ENCODE measurements at places on chromosomes 2 and 18. TPM values are rescaled to one million over a fixed set of nuclear protein-coding genes. Genes with fewer than 3 reads are reported as not detected.
A peak's percentile ranks its signal among the peaks of the same experiment; 100 is the strongest.

The SEC11C gene
- 103 TPM for total RNA-seq

The CRYBA2 gene
- total RNA-seq: not detected

The LYG2 gene
- total RNA-seq: not detected

The PLEK gene
- total RNA-seq: 25.9 TPM

The ZNF516 gene
- 45.4 TPM for total RNA-seq

- no peak for DNase-seq
Measured at GRCh38 chr2:170887496-170887895, 41.6 kb upstream of the GORASP2 start.

- no peak for DNase-seq
Measured at GRCh38 chr18:11820697-11821096, 30.5 kb upstream of the CHMP1B start.

- peak; percentile 1 for DNase-seq
Measured at GRCh38 chr18:28735731-28736130, 558.8 kb upstream of the CDH2 start.

DNA sequence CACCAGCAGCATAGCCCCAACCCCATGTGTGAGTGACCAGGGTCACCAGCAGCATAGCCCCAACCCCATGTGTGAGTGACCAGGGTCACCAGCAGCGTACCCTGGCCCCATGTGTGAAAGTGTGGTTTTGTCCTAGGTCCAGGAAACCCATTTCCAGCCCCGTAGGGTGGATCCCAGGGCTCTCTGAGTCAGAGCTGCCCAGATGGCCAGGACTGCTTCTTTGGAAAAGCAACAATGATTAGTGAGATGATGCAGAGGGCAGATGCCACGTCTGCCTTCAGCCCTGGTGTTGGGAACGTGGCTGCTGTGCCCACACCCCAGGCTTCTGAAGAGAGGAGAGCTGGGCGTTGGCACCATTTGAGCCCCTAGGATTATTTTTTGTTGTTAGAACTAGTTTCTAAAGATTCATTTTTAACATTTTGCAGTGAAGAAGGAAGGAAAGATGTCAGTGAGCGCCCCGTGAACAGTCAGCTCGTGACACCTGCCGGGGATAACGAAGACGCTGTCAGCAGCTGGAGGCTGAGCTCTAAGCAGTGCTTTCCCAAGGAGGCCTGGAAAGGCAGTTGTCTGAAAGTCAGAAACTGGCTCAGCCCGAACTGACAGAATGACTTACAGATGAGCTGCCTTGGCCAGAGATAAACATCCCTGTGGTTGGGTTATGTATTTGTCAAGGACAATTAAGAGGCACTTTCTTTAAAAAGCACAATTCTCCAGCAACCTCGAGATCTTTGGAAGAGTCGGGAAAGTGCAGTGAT lies 32.1 kb upstream of the KCNG2 start:
- no peak for DNase-seq

GRCh38 chr2:235053651-235054050 lies 101.8 kb downstream of the SH3BP4 start:
- no peak for DNase-seq

DNA sequence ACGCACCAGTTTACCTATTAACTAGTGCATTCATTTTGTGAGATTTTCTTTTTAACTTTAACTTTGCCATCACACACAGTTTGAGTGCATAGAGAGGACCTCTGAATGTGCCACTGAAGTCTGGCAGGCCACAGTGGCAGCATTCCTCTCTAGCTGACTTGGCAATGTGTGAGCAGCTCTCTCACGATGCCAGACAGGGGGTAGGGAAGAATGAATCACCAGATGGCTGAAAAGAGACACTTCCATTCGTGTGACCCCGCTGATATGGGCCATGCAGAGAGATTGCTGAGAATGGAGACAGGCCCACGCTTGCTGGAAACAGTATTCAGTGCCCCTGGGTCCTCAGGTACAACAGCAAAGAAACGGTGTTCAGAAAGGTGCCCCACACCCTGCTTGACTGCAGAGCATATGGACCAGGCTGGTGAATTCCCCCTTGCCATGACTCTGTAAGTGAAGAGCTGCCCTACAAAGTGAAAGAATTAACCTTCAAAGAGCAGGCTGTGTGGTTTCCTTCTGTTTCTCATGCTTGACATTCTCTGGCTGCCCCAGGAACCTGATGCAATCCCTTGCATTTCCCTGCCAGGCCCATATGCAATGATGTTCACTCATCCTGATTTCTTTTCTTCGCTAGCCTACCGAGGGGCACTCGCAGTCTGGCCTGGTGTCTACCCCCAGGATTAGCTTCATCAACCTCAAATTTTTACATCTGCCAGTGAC lies 236.1 kb downstream of the CDH20 start:
- no peak for DNase-seq

DNA sequence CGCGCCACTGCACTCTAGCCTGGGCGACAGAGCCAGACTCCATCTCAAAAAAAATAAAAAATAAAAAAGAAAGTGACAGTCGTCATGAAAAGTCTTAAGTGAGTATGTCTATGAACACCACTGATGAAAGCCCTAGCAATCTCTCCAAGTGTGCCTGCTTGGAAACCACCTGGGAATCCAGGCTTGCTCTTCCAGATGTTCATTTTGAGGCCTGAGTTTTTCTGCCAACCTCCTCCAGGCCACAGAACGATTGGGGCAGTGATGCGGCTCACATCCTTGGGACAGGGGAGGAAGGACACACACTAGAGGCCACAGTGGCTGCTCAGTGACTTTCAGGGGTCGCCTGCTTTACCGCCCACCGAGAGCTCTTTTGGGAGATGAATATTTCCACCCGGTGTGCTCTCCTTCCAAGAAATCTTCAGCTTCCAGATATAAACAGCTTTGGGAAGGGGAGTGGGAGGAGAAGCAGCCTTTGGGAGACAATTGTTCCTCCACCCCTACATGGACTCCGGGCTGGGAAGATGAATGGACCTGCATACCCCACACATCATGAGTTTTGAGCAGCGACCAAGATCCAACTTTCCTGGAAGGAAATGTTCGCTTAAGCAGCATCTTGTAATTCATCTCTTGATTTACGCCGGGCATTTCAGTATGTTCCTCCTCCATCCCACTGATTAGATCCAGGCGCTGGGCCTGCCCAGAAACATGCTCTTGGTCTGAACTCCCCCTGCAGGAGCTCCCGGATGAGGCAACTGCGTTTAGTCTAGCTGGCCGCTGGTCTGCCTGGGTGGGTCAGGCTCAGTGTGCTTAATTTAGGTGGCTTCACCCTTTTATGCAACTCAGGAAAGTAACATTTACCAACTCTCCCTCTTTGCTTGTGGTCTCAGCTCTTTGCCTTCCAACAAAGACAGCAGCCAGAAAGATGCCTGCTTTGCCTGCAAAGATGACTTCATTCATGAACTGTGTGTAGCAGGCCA lies 6.2 kb upstream of the ARMC9 start:
- peak; percentile 87 for DNase-seq

DNA sequence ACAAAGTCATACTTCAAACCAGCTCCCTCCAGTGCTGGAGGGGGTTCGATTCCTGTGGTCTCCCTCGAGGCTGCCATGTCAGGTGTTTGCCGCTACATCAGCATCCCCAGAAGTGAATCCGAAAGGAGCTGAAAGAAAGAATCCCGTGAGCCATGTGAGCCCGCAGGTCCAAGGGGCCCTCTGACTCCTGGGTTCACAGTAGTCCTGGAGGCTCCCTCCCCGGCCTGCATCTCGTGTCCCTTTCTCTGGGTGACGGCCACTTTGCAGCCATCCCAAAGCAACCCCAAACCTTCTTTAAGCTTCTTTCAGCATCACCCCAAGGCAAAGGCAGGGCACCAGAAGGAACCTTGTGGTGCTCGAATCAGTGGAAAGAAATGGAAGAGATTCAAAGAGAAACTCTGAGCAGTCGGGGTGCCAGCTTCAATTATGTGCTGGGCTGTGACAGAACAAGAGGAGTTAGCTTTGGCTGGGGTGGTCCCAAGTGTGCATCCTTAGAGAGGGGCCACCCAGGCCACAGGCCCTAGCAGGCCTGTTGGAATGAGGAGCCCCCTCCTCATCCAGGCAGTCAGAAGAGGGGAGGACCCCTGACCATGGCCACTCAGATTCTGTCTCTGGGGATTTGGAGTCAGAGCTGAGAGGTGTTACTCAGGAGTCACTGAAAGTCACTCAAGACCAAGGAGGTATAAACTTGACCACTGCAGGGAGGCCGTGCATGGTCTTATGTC lies 59.7 kb downstream of the CIB4 start:
- DNase-seq: no peak

DNA sequence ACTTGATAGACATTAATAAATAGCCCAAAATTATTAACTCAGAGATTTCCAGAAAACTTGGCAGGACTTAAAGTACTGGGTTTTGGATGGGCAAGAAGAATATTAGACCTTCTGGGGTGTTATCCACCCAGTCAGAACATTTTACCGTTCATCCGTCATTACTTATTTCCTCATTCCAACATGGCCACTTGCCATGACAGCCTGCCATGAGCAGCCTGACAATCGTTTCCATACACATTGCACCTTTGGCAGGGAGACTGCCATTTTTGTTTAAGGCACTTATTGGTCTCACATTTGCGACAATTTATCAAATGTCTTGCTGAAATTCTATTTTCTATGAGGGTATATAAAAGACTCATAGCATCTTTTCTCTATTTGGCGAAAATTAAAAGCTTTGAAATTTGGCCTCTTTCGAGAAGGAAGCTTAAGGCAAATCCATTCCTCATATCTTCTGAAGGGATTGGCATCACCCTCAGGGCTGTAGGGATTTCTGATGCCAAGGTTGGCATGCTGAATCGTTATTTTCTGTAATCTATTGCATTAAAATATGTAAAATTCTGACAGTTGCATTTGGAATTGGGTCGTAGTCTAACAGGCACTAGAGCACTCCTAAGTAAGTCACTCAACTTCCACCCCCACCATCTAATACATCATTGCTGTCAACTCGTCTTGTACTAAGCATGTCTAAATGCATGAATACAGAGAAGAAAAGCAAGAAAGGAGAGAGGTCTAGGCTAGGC lies 406.3 kb upstream of the PIK3C3 start:
- DNase-seq: no peak

GRCh38 chr18:37653618-37654017 lies 88.0 kb upstream of the CELF4 start:
- no peak for DNase-seq

GRCh38 chr2:215654148-215654819 lies 218.4 kb upstream of the FN1 start:
- DNase-seq: peak; percentile 53

GRCh38 chr2:208565690-208566416 lies 159.3 kb downstream of the PTH2R start:
- no peak for DNase-seq

DNA sequence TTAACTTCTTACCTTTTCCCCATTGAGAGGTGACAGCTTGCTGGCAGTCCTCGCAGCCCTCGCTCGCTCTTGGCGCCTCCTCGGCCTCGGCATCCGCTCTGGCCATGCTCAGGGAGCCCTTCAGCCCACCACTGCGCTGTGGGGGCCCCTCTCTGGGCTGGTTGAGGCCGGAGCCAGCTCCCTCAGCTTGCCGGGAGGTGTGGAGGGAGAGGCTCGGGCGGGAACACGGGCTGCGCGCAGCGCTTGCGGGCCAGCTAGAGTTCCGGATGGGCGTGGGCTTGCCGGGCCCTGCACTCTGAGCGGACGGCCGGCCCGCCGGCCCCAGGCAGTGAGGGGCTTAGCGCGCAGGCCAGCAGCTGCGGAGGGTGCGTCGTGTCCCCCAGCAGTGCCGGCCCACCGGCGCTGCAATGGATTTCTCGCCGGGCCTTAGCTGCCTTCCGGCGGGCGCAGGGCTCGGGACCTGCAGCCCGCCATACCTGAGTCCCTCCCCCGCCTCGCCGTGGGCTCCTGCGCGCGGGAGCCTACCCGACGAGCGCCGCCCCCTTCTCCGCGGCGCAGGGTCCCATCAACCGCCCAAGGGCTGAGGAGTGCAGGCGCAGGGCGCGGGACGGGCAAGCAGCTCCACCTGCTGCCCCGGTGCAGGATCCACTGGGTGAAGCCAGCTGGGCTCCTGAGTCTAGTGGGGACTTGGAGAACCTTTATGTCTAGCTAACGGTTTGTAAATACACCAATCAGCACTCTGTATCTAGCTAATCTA lies 335.0 kb downstream of the CBLN2 start:
- DNase-seq: no peak

All from lung (tissue), 17 donors.